ENCODE measurements at places on chromosomes 13 and 19. TPM values are rescaled to one million over a fixed set of nuclear protein-coding genes. Genes with fewer than 3 reads are reported as not detected.
A peak's percentile ranks its signal among the peaks of the same experiment; 100 is the strongest.

- DNase-seq: no peak
Measured at GRCh38 chr19:55677572-55678028, 2.6 kb downstream of the EPN1 start.

DNA sequence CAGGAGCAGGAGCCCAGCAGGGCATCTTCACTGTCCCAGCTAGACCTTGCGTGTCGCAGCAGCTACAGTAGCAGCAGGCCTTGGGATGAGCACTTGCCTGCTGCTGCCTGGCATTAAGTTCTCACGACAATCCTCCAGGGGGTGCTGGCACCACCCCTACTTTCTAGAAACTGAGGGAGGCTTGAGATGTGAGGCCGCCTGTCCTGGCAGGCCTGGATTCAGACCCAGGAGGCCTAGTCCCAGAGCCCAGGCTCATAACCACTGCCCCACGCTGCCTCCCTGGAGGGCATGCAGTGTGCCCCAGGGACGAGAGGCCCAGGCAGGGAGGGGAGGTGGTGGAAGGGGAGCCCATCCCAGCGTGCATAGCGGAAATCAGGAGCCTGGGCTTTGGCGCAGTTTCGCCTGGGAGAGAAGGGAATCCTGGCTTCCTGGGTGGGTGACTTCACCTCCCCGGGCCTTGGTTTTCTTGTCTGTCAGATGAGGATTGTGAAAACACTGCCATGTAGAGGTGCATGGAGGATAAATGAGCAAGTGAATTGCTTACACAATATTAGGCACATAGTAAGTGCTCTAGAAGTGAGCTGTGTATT, 26.1 kb downstream of the PPP5C start:
- DNase-seq: no peak

The PROZ gene
- total RNA-seq: not detected

The SCAF1 gene
- 30.8 TPM for total RNA-seq

The HSD17B14 gene
- 1.2 TPM for total RNA-seq

DNA sequence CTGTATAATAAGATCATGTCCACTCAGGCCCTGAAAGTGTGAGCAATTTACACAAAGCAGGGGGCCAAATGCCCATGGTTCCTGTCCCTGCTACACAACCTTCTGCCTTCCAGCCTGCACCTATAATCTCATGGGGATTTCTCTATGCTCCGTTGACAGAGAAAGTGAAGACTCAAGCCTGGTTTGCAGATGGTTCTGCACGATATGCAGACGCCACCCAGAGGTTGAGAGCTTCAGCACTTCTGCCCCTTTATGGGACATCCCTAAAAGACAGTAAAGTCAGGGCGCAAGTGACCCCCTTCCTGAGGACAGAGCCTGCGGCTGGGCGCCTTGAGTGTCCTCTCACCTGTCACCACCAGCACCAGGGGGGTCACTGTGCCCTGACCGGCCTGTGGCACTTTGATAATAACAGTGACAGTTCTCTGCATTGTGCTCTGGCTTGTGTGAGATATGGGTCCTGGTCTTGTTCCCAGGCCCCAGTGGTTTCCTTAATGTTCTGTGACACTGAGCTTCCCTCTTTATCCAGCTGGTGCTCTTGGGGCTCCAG, 15.1 kb downstream of the LILRA5 start:
- no peak for DNase-seq

- DNase-seq: peak; percentile 50
Measured at GRCh38 chr13:48412881-48413351, at the start of gene LPAR6. Gene LPAR6 (minus strand): TSS chr13:48413113. CDS start chr13:48412423, 690 bp downstream.

- no peak for DNase-seq
Measured at GRCh38 chr13:97723655-97724054, 229.8 kb upstream of the IPO5 start.

DNA sequence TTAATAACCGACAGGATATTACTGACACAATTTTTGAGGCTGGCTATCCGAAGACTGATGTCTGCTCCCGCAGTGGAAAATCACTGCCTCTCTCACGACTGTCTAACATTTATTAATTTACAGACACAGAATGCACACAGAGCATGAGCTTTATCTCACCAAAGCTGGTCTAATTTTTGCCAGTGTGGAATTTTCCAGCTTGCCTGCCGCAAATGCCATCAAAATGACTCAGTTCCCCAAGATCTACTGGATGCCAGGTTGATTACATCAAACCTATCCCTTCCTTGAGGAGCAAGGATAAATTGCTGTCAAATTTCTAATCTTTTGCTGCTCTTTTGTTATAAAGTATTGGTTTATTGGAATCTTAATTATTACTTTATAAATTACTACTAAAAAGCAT, 1775.1 kb upstream of the PCDH20 start:
- DNase-seq: no peak

GRCh38 chr19:46998445-46999125, 21.1 kb upstream of the NPAS1 start:
- DNase-seq: no peak

DNA sequence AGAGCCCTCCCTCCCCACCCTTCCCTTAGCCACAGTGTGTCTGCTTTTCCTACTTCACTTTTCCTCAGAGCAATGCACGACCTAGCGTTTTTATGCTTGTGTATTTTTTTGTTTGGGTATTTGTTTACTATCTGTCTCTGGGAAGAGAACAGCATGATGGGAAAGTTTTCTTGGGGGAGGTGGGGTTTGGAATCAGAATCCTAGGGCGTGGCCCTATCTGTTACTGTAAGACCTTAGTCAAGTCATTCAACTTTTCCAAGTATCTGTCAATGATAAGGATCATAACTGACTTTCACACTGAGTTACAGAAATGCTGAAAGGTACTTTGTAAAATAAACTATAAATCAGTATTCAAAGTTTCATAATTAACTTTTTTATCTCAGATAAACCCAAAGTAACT, 146.3 kb upstream of the WASF3 start:
- no peak for DNase-seq

GRCh38 chr13:108437496-108437895, 168.0 kb downstream of the TNFSF13B start:
- no peak for DNase-seq

DNA sequence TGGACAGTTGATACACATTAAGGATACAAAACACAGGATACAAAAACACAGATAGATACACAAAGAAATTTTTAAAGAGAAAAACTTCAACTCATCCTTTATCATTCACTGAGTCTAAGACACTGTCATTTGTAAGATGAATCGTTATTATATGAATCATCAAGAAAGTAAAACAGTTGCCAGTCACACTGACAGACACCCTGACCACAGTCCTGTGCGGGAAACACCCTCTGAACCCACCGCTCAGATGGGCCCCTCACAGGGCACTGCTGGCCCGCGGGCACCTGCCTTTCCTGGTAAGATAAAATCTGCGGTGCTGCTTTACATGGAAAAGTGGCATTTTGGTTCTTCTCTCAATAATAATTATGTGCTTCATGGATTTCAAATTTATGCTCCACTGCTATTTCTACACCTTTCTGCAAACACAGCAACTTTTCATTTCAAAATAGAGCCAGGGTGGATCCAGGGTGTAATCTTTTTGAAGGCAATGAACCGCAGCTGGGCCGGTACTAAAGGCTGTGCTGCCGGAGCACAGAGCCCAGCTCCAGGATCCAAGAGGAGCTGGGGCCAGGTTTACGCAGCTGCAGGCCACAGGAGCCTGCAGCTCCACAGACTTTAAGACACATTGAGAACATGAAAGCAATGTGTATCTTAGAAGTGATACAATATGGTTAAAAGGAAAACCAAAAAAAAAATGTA, 76.8 kb downstream of the TUBGCP3 start:
- DNase-seq: no peak

- DNase-seq: no peak
Measured at GRCh38 chr19:45879055-45879454, 6.9 kb downstream of the IRF2BP1 start.

GRCh38 chr19:21883516-21883915, 47.5 kb upstream of the ZNF43 start:
- DNase-seq: no peak

The ADGRE2 gene
- total RNA-seq: 11.6 TPM

DNA sequence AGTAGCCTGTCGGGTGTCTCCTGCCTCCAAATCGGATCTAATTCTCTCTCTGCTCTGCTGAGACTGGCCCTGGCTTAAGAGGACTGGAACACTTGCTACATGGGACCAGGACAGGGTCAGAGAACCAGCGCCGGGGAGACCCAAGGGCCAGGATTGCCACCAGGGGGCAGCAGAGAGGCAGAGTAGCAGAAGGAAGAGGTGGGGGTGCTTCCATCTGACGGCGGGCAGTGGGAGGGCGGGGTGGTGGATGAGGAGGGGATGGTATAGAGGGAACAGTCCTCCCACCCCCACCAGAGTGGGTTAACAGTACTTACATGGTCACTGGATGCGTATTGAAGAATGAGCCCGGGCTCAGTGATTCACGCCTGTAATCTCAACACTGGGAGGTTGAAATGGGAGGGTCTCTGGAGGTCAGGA, 11.9 kb downstream of the SELENOW start:
- peak; percentile 87 for DNase-seq

DNA sequence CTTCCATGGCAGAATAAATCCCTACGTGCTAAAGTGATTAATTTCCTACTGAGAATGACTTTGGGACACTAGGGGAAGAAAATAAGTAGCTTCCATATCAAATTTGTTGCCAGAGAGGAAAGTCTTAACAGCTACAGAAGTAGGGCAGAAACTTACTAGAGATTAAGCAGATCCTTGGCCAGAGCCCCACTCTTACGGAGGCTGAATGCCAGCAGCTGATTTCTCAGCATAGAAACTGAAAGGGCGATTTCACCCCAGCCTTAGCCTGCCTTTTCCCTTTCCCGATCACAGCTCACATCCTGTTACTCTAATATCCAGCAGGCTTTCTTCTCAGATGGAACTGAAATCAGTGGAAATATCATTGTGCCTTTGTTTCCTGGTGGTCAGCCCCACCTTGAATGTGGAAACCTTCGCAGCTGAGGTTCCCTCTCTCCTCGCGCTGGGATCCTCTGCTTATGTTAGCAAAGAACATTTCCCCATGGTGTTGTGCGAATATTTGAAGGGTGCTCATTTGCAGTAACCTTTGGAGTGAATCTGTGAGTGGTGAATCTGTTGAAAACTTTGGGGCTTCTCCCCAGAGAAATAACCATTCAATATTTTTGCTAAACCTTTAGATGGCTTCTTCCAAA, 8.4 kb downstream of the FAM124A start:
- DNase-seq: peak; percentile 63

DNA sequence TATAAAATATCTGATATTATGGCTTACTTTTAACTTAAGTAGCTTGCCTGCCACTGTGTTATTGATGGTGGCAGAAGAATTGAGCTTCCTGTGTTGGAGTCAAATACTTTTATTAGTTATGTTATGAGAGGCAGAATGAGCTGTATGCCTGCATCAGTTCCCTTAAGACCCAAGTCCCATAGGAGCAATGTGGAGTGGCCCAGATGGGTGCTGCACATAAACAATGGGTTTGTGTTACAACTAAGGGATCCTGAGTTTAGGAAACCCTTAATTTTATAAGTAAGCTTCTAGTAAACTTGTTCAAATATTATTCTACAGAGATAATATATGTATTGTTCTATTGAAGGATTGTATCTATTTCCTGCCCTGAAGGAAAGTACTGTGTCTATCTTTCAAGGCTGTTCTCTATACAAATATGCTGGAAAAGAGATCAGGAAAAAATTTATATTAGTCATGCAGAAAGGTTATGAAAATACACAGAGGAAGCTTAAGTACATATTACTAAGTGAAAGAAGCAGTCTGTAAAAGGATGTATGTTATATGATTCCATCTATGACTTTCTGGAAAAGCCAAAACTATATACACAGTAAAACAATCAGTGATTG, 2018.0 kb upstream of the PCDH20 start:
- no peak for DNase-seq

The FBXO17 gene
- total RNA-seq: 2.5 TPM

DNA sequence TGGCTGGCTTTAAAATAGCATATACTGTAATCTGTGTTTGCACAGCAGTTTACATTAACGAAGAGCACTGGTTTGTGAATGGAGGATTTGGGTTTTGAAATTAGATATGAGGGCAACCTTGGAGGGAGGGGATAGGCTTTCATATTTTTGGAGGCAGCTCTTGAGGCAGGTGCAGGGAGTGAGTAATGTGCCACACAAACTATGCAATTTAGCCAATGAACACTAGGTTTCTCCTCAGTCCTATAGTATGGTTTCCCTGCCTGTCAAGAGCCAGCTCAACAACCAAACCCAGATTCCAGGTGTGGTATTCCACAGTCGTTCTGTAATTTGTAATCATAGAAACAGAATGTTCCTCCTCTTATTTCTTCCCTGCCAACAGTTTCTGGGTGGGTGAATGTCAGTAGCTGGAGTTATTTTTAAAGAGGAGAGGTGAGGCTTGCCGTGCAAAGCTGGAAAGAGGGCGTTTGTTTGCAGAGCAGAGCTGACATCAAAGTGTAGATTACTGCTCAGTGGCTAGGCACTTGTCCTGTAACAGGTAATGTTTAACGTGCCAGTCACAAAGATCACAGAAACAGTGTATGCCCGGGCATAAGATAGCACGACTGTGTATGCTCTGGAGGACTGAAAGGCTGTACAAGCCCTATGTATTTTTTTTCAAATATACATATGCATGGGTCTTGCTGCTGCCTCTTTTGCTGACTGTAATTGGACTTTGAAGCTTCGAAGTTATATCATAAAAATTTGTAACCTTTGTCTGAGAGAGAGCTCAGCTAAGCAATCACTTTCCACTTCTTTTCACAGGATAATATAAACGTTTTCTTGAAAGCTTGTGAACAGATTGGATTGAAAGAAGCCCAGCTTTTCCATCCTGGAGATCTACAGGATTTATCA, 124.2 kb downstream of the LMO7 start:
- DNase-seq: peak; percentile 14

The MAMSTR gene
- 4.3 TPM for total RNA-seq

- peak; percentile 65 for DNase-seq
Measured at GRCh38 chr19:7550987-7551761, 15.7 kb downstream of the PNPLA6 start.

GRCh38 chr13:98938801-98939200, 39.1 kb downstream of the DOCK9 start:
- no peak for DNase-seq

- DNase-seq: no peak
Measured at GRCh38 chr13:105847527-105848291, 687.8 kb downstream of the EFNB2 start.

- DNase-seq: no peak
Measured at GRCh38 chr13:79432992-79433391, 26.9 kb upstream of the RBM26 start.

DNA sequence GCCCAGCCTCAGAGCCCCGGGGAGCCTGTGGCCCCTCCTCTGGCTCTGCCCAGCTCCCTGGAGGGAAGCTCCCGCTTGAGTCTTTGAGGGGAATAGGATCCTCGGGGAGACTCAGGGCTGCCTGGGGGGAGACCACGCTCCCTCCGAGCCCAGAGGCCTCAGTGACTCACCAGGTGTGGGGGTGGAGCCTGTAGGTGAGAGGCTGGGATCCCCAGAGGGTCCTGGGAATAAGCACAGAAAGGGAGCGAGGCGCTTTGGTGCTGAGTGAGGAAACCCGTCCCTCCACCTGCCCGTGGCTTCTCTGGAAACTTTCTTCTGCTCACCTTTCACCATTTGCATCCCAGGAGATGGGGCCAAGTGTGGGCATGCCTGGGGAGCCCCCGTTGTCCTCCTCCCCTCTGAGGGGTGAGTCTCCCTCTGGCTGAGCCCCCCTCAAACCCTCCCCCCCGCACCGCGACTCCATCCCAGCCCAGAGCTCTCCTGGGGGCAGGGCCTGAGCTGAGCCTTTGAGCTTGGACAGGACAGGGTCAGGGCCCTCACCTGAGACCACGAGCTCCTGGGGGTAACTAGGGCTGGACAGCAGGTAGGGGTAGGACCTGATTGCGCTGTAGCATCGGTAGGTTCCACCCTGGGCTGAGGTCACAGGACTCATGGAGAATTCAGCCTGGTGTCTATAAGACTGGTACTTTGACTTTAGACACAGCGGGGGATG, 2.7 kb downstream of the LILRB5 start:
- DNase-seq: no peak
